ENCODE measurements at places on chromosomes 6 and 20.

- no peak for DNase-seq
These were observed 116.5 kb upstream of the BMP2 start for GRCh38 chr20:6651016-6651415.

DNA sequence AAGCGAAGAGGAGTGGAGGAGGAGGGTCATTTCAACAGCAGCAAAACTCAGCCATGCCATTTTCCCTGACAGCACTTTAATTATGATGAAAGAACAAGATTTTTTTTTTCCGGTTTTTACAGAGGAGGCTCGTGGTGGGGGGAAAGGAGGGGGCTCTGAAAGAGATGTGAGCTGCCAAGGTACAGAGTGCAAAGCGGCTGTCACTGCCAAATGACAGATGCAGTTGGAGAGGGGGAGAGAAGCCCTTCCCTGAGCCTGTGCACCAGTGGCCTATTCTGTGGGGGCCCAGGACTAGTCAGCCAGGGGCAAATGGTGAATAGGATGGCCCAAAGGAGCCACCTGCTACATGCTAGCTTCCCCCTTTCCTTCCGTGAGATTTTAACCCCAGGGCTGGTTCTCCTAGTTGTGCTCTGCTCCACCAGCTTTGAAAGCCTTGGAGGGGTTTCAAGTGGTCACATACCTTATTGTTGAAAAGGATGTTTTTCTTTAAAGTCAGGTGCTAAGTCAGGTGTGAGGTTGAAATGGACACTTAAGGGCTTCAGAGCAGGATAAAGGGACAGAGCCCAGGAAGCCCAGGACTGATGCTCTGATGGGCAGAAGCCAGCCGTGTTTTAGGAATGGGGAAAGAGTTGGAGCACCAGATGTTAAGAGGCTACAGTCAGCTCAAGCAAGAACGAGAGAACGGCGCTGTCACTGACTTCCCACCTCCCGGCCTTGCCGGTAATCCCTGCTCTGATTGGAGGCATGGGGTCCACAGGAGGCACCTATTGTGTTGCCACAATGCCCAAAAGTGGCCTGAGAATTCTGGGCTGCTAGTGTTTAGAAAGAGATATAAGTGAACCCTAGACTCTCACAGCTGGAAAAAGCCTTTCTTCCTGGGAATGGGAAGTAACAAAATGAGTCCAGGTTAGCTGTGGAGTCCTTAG is 24.8 kb downstream of the GNAS start:
- DNase-seq = no peak

GRCh38 chr6:53311586-53311935 is 37.2 kb downstream of the ELOVL5 start:
- DNase-seq = no peak

- DNase-seq = no peak
These were observed 1.4 kb downstream of the ELOVL5 start for GRCh38 chr6:53347250-53347920.

- no peak for DNase-seq
These were observed 356.7 kb upstream of the MMS22L start for GRCh38 chr6:97639702-97640101.

GRCh38 chr6:134997133-134997995 is 47.5 kb upstream of the ALDH8A1 start:
- DNase-seq = no peak

DNA sequence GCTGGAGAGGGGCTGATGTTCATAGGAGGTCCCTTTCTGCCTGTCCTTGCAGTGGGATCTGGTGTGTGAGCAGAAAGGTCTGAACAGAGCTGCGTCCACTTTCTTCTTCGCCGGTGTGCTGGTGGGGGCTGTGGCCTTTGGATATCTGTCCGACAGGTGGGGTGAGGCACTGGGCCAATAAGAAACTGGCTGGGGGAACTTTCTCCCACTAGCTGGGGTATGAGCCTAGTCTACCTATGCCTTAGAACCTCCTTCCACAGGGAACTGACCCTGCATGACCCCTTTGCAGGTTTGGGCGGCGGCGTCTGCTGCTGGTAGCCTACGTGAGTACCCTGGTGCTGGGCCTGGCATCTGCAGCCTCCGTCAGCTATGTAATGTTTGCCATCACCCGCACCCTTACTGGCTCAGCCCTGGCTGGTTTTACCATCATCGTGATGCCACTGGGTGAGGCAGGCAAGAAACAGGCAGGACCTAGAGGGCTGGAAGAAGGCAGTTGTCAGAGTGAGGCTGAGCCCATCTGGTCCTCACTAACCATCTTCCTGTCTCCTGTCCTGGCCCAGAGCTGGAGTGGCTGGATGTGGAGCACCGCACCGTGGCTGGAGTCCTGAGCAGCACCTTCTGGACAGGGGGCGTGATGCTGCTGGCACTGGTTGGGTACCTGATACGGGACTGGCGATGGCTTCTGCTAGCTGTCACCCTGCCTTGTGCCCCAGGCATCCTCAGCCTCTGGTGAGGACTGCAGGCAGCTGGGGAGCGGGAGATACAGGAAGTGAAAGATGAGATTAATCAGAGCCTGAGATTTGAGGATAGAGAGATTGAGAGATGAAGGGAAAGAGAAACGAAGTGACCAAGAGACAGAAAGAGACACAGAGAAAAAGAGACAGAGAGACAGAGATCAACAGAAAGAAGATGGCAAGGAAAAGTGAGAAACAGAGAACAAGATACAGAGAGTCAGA is 1.6 kb downstream of the SLC22A7 start:
- no peak for DNase-seq

DNA sequence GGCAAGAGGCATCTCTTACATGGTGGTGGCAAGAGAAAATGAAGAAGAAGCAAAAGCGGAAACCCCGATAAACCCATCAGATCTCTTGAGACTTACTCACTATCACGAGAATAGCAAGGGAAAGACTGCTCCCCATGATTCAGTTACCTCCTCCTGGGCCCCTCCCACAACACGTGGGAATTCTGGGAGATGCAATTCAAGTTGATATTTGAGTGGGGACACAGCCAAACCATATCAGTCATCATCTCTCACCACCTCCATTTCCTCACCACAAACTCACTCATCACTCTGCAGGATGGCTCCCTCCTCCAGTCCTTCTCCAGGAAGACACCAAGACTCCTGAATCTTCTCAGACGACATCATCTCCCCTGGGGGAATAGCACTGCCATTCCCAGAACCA is 25.8 kb upstream of the SLC16A10 start:
- DNase-seq = no peak

- no peak for DNase-seq
These were observed 4.6 kb downstream of the SLC2A4RG start for GRCh38 chr20:63744158-63744557.

DNA sequence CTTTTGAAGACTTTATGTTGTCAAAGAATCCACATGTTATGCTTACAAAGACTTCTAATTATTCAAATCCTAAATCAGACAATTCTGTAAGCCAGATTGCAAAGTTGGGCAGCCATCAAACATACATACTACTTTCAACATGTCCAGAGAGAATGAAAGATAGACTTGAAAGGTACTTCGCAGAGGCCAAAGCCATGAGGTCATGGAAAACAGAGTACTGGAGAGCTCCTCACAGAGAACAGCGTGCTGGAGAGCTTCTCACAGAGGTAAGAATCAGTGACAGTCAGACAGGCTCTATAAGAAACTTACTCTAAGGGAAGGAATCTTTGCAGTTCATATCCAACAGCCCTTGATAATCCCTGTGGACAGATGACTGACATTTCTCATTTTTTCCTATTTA is 400.2 kb downstream of the GJA1 start:
- no peak for DNase-seq

- no peak for DNase-seq
These were observed 49.9 kb downstream of the PXDC1 start for GRCh38 chr6:3701631-3702030.
